Right cardiac atrium (tissue), 5 donors: ENCODE measurements at places on chromosomes 4 and X.
A peak's percentile ranks its signal among the peaks of the same experiment; 100 is the strongest.

GRCh38 chrX:135112096-135112729 is 8.1 kb downstream of the ETDB start:
- DNase-seq = no peak

- peak; percentile 88 for DNase-seq
Measured at GRCh38 chrX:46408553-46409407, 136.4 kb downstream of the ZNF674 start.

GRCh38 chrX:14440106-14440505 is 89.2 kb upstream of the GLRA2 start:
- DNase-seq = no peak

DNA sequence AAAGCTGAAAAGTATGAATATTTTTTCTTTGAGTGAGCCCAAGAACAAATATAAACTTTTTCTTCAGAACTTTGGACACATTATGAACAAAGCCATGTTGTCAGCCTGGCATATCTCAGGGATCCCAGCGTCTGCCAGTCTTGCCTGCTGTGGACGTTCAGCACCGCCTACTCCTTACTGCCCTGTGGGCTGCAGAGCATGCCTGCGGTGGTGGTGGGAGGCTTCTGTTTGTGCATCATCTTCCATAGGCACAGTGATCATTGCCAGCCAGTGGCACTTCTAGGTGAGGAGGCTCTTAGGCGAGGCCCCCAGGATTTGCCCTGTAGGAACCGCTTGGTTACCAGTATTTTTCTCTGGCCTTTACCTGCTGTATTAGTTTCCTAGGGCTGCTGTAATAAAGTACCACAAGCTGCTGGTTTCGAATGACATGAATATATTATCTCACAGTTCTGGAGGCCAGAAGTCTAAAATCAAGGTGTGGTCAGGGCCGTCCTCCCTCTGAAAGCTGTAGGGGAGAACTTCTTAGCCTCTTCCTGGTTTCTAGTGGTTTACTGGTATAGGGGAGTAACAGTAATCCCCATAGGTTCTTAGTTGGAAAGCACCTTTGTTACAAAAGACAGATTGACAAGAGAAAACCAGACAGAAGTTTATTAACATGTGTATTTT is 15.4 kb downstream of the ANXA3 start:
- peak; percentile 33 for DNase-seq

- no peak for DNase-seq
Measured at GRCh38 chr4:53942712-53943111, 121.7 kb downstream of the CHIC2 start.

- DNase-seq = no peak
Measured at GRCh38 chrX:152641996-152642395, 4.3 kb downstream of the GABRQ start.

- no peak for DNase-seq
Measured at GRCh38 chr4:155512046-155512445, 135.3 kb upstream of the MAP9 start.

- no peak for DNase-seq
Measured at GRCh38 chr4:38870098-38870808, 2.6 kb downstream of the FAM114A1 start.

DNA sequence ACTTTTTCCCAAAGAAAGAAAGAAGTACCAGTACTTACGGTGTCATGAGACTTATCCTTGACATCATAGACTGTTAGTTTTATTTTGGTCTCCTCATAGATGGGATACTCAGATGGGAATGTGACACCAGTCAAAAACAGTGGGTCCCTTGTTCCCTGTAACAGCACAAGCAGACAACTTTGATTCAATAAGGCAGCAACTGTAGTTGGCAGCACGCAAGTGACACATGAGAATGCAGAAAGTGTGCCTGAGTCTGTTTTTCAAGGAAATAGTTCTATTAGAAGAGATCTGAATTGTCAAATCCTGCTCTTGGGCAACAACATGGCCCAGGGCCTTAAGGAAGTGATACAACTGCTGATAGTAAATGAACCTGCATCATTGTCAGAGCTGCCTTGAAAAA is 443.2 kb downstream of the INPP4B start:
- no peak for DNase-seq

- no peak for DNase-seq
Measured at GRCh38 chr4:172188248-172188988, 375.2 kb downstream of the GALNTL6 start.

- DNase-seq = no peak
Measured at GRCh38 chr4:62512271-62512670, 1312.1 kb downstream of the ADGRL3 start.

DNA sequence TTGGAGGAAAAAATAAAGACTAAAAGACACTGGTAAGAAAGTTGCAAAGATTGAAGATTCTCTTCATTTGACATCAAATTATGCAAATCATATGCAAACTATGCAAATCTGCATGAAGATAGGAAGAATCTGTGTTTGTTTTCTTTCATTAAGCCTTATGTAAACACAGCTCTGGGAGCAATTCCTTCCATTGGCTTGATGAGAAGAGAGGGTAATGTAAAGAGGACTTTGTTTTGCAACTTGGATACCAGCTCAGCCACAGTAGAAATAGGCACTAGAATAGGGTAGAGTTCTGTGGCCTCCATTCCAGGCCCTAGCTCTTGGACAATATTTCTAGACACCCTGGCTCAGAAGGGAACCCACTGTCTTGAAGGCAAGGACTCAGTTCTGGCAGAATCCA is 388.4 kb upstream of the RASGEF1B start:
- no peak for DNase-seq

- no peak for DNase-seq
Measured at GRCh38 chr4:177448850-177449249, 6.6 kb upstream of the AGA start.

DNA sequence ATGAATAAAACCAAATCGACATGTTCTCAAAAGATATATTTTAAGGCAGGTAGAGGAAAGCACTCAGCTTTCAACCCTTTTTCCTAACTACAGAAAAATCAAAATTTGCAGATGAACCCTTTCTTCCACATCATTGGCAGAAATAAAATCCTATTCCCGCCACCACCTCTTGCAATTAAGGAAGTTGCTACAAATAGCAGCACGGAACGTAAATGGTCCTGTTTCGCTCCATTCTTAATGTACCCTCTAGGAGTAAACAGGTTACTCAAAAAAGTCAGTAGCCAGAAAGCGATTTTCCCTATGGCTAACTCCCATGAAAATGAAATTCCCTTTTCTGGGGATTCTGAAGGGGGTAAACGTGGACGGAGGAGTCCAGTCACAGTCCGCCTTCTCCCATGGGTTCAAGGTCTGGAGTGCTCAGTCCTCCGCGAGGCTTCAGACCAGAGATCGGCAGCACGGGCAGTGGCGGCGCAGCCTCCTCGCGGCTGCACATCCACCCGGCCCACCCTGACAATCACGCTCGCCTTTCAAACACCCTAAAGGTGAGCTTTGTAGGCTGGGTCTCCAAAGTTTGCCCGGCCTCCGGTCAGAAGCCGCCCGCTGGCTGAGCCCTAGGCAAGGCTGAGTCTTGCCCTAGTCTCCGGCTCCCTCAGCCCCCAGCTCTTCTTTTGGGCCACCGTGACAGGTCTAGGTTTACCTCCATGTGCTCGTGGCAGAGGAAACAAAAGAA is 1.8 kb downstream of the ATP11C start:
- peak; percentile 57 for DNase-seq
